ENCODE measurements at places on chromosomes 2 and 18.

DNA sequence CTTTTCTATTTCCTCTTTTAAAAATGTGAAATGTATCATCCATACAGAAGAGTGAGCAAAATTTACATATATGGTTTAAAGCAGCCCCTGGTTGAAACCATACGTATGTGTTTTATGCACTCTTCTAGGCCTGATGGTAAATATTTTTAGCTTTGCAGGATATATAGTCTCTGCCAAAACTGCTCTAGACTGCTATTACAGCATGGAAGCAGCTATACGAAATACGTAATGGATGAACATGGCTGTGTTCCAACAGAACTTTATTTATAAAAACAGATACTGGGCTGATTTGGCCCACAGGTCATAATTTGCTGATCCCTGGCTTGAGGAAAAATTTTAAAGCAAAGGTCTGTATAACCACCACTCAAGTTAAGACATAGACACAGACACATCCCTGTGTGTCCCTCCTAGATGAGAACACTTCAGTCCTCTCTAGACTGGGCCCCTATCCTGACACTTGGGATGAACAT, 42.5 kb upstream of the ATP8B1 start:
- no peak for DNase-seq

DNA sequence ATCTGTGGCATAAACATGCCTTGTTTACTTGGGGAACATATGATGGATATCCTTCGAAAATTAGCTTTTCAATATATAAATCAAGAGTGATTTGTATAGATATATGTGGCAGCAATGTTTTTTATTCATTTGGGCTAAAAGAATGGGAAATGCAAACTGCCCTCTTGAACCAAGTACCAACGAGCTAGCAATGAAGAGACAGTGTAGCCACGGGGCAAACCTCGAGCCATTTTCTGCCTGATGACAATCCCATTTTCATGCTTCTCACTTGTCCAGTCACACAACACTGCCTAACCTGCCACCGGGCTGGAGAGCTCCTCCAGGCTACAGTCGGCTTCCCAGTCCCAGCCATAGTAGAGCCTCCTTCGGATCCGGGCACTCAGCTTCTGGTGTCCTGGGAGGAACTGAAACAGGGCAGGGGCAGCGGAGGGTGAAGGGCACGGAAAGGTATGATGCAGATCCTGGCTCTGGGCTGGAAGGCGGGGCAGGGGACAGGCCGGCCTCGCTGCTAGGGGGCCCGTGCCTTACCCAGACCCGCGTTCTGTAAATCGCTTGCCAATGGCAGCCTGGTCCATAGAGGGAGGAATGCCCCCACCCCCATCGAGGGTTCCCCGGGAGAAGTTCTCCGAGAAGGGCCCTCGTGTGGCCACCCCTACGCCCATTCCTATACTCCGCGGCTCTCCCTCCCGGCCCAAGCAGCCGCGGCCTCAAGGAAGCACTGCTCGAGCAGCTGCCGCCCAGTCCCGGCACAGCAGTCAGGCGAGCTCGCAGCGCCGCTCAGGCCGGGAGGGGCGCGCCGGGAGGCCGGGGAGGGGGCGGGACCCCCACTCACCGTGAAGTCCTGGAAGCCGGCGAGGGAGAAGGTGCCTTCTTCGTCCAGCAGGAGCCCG, 552 bp downstream of the CNPPD1 start:
- DNase-seq: no peak

DNA sequence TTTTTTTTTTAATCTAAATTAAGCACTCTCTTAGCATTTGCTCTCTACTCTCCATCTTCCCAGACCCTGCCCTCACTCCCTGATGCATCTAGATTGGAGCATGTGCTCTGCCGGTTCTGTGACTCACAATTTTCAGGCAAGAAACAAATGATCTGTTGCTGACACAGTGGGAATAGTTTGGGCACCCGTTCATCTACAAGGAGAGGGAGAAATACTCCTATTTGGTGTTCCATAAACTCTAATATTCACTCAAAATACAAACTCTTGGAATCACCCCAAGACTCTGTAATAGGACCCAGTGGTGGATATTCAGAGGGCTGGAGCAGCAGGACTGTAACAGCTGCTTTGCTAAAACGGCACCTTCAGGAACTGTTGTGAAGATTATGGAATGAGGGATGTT, 37.1 kb upstream of the LINC00305 start:
- DNase-seq: no peak

GRCh38 chr2:23689891-23690290, 237.0 kb downstream of the ATAD2B start:
- no peak for DNase-seq

- no peak for DNase-seq
These were observed 48.1 kb downstream of the COBLL1 start for GRCh38 chr2:164793529-164793928.

DNA sequence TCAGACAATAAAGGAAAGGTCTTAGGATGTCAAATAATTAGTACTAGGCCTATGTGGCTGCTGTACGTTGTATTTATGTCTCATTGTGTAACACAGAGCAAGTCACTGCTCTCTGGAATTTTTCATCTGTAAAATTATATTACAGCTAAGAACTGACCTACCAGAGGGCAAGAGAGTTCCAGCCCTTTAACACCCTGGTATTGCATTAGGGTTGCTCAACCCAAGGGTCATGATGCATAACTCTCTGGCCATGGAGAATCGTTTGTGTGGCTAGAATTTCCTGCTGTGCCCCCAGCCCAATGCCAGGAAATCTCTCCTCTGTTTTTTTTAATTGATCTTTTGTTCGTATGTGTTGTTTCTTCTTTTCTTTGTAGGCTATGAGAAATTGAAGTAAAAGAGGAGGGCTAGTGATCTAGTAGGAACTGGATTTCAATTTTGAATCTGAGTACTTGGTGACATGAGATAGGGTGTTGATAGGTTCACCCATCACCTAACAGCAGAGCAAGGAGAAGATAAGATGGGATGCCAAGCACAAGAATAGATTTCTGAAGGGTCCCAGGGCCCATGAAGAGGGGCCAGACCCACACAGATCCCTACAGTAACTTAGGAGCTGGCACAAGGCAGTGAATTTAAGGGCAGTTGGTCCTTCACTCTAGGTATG, 571.2 kb upstream of the TNP1 start:
- no peak for DNase-seq
